SIG-M5 (cell line): ENCODE measurements at places on chromosomes 7 and 10.

GRCh38 chr7:5439572-5440496 is 16.2 kb upstream of the TNRC18 start:
- no peak for DNase-seq

DNA sequence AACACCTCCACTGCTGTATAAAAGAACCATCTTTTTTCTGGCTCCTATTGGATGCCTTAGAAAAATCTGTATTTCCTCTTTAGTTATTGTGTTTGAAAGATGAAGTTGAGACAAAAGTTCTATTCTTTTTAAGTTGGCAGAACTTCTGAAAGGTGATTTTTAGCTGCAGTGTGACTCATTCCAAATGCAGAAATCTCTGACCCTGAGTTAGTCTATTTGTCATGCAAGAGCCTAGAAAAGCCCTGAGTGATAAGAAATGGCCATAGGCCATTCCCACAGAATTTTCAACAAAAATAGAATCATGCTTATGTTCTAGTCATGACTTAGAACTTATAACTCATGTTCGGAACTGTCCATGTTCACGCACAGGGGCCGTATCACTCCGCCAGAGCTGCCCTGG is 89.1 kb downstream of the EGFR start:
- no peak for DNase-seq

GRCh38 chr7:121994625-121995410 is 121.9 kb downstream of the PTPRZ1 start:
- no peak for DNase-seq

GRCh38 chr10:120131183-120131582 is 238.7 kb downstream of the SEC23IP start:
- no peak for DNase-seq
